Mesenteric fat pad (tissue), 1 donor: ENCODE measurements at places on chromosomes 3 and 15. TPM values are rescaled to one million over a fixed set of nuclear protein-coding genes. Genes with fewer than 3 reads are reported as not detected.

RPL32 gene
- total RNA-seq = 1,520 TPM

GRCh38 chr15:78836333-78836732 lies 25.1 kb upstream of the ADAMTS7 start:
- no peak for DNase-seq

GRCh38 chr15:99744142-99744541 lies 10.9 kb upstream of the LYSMD4 start:
- DNase-seq = no peak

- no peak for DNase-seq
Observed at GRCh38 chr3:27289769-27290413, 79.3 kb downstream of the NEK10 start.

DNA sequence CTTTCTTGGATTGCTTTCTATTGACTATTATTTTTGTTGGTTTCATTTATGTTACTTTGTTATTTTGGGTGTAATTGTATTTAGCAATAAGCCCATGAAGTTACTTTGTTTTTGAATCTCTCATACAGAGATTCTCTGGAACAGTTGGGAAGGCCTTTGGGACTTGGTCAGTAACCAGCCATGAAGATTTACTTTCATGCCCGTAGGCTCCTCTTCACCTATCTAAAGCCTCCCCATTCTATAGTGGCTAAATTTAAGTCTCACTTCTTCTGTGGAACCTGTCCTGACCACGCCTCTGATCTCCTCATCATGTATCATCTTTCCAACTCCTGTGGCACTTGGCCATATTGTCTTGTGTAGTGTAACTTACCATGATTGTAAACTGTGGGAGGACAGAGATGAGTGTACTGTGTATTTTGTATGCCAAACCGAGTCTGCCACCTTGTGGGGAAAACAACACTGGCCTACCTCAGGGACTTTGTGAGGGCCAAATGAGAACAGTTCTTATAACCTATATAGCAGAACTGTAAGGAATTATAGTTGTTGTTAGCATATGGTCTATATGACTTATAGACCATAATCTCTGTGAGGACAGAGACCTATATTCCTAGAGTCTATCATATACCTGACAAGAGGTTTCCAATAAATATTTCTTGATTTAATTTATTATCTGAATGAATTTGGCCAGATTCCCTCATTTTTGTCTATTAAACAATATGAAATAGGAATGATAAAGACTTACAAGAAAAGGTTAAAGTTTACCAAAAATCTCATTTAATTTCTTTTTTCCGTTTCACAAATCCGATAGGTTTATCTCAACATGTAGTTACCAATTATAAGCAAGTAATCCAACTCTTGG lies 75.0 kb downstream of the STARD9 start:
- DNase-seq = no peak

CTXN2 gene
- total RNA-seq = not detected

DNA sequence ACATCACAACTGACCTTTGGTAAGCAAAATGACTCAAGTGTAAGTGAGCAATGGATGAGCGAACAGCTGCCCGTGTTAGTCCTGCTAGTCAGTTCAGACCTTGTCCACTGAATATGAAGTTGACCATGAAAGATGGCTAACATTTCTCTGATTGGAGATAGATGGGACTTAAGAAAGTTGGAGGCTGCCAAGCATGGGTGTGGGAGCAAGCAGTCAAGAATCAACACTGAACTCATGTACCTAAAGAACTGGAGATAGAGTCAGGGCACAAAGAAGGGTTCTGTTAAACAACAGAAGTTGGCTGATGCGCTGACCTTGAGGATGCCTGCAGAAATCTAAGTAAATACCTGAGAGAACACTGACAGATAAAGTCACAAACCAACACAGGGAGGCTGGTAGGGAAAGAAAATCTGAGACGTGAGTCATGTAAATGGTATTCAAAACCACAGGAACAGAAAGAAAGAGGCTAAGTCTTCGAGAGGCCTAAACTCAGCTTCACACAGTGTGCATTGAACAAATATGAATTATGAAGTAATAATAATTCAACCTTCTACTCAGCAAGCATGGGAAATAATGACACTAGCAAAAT lies 30.7 kb upstream of the ANPEP start:
- no peak for DNase-seq

ROPN1 gene
- total RNA-seq = not detected

DNA sequence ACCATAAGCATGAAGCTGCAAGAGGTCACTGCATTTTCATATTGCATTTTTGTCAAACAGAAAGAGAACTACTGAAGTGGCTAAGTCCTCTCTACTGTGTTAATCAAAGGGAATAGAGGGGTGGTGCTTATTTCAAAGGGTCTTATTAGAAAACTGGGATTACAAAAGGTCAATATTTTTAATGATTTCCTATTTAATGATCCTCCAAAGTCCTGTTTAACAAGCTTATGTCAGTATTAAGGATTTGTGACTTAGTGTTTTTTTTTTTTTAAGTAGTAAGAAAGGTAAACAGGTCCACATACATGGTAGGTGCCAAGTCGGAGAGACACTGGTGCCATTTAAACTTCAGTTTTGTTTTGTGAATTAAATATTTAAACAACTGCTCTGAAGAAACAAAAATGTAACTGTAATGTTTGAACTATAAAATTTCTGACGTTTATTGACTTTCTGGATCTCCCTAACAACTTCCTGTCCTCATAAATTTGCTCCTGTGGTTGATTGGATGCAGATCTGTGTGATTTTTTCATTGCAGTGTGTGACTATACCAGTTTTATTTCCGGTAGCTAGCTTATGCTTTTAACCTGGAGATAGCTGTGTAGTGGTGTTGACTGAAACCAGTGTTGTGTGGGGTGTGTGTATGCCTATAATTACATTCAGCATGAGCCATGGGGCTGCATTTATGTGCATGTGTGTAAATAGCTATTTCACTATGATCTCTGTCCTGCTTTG lies 8.6 kb upstream of the CACNA1D start:
- no peak for DNase-seq

- DNase-seq = no peak
Observed at GRCh38 chr3:39130693-39131265, 22.6 kb downstream of the CSRNP1 start.

- DNase-seq = no peak
Observed at GRCh38 chr3:196159952-196160804, 51.0 kb downstream of the ZDHHC19 start.

RHCG gene
- 5.7 TPM for total RNA-seq

DNA sequence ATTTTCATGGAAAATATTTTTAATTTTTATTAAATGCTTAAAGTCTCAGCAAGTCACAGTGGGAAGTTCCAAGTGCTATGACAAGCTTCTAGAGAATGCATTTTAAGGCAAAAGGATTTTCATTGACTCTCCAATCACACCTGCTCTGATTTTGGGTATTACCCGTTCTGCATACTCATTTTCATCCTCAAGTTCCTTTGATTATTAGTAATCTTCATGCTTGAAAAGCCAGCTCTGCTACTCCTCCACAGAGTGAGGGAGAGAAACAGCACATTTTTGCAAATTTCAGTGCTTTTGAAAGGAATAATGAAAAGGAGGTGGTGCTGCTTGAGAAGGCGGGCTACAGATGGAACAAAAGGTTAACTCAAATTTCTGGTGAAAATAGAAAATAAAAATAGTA lies 450.7 kb downstream of the NSUN3 start:
- no peak for DNase-seq

- DNase-seq = no peak
Observed at GRCh38 chr3:114071786-114072185, 15.2 kb downstream of the QTRT2 start.

DNA sequence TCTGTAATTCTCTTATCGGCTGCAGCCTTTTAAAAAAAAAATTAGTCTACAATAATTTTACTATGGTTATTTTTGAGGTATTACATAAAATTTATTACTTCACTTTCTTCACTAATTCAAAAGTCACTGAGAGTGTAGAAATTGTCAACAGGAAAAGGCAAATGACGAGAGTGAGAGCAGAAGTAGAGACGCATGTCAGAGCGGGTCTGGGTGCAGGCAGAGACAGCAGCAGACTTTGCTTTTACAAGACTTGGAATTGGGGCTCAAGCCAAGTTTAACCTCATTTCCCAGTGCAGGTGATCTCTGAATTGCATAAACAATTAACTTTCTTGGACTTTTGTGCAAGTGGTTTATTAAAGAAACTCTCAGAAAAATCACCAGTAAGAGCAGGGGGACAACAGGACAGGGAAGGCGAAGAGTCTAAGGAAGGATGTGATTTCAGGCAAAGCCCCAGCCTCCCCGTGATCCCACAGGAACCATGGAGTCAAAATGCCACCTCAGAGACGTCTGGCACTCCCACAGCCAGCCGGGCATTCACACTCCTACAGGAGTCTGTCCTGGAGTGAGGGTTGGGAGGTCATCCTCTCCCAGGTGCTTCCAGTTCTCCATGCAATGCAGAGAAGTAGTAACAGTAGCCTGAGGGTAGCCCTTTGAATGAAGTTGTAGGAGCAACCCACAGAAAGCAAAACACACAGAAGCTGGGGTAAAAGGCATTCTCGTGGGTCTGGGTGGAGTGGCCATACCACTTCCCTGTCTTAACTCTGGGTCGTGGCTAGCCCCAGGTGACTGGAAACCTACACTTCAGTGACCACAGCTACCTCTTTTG lies 274.0 kb upstream of the TGFBR2 start:
- DNase-seq = no peak

IGSF10 gene
- total RNA-seq = 4.5 TPM

- no peak for DNase-seq
Observed at GRCh38 chr15:22904736-22905135, 66.3 kb downstream of the NIPA2 start.

DNA sequence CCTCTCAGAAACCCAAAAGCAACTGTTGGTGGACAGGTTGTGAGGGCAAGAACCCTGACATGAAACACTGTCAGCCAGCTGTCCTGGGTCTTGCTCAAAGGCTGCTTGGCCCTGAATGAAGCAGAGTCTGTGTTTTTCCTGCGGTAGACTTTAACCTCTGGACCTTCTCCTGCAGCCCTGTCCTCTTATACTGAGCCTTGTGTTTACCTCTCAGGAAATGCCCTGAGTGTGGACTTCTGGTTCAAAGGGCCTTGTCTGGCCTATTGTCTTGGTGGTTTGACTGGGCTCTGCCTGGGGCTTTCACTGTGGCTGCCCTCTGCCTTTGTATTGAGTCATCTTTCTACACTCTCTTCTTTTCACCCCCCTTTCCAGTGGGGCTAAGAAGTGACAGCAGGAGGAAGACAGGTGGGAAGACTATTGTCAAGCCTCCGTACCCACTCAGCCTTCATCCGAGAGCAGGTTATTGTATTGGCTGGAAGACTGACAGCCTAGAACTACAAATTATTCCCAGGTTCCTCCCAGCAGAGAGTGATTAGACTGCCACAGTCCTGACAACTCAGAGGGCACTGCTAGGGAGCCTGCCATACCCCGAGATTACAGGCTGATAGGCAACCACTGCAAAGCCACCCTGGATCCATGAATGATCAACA lies 3.5 kb downstream of the SEC13 start:
- no peak for DNase-seq

PPARG gene
- total RNA-seq = 349 TPM

DNA sequence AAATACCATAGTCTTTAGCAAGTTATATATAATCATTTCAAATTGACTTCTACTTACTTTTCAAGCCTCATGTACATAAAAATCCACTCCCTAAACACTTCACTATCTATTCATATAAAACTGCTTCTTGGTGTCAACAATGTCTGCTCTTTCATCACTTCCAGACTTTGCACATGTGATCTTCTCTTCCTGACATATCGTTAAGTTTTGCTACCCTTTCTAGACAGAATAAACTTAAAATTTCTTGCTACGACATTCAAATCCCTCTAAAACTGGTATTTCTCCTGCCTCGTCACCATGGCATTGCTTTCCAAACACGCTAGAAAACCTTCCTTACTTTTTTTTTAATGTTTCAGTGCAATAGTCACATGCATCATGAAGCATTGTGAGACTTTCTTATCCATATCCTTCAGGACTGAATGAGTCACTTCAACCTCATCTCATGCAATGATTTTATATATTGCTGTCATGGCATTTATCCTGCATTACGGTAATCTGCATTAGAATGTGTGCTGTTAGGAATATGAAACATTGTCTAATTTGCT lies 122.8 kb downstream of the GMNC start:
- DNase-seq = no peak

DNA sequence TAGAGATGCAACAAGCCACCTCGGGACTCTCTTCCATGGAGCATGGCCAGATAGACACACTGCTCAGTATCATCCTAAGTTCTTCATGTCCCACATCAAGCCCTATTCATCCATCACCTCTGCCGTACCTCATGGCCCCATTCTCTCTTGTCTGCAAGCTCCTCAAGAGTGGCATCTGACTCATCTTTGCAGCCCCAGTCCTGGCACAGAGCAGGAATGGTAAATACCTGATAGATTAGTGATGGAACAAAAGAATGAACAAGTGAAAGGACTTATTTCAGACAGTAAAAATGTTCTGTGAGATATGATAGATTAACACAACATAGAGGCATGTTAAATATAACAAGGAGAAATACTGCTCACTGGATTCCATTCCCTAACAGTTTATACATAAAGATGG lies 176.4 kb downstream of the ISL2 start:
- DNase-seq = no peak

ANKRD34C gene
- not detected for total RNA-seq

- no peak for DNase-seq
Observed at GRCh38 chr3:194504146-194504545, 17.3 kb upstream of the ATP13A3 start.
